ENCODE measurements at places on chromosomes 11 and 22. TPM values are rescaled to one million over a fixed set of nuclear protein-coding genes. Genes with fewer than 3 reads are reported as not detected.

Gene CECR2
- 1.2 TPM for total RNA-seq

Gene FERMT3
- total RNA-seq, result 38.9 TPM

Gene C11orf91
- 2.0 TPM for total RNA-seq

Gene SPA17
- total RNA-seq, result 11.1 TPM

Gene CST6
- 0.82 TPM for total RNA-seq

Gene FGF3
- not detected for total RNA-seq

Gene NXPE4
- not detected for total RNA-seq

Gene CCDC87
- total RNA-seq, result 0.18 TPM

Gene OR8G1
- not detected for total RNA-seq
